ENCODE measurements at places on chromosomes 1 and 21. TPM values are rescaled to one million over a fixed set of nuclear protein-coding genes. Genes with fewer than 3 reads are reported as not detected.

The RPS27 gene
- 1,441 TPM for total RNA-seq

The GDAP2 gene
- total RNA-seq = 30.1 TPM

The TMPRSS2 gene
- not detected for total RNA-seq

The TMEM240 gene
- 2.7 TPM for total RNA-seq

The PROK1 gene
- not detected for total RNA-seq

The BCAR3 gene
- total RNA-seq = 37.1 TPM

The SH2D1B gene
- total RNA-seq = not detected

The ZBTB7B gene
- 23.5 TPM for total RNA-seq

The RGS1 gene
- total RNA-seq = not detected

The SELP gene
- total RNA-seq = not detected

The ACTA1 gene
- not detected for total RNA-seq

The DHRS3 gene
- 172 TPM for total RNA-seq

The NUAK2 gene
- total RNA-seq = 3.6 TPM

The ESPN gene
- not detected for total RNA-seq

The PLA2G4A gene
- total RNA-seq = 12.3 TPM

The TRNP1 gene
- total RNA-seq = 6.5 TPM

The KRTAP11-1 gene
- total RNA-seq = not detected

The C1orf141 gene
- total RNA-seq = not detected

The SLC35F3 gene
- total RNA-seq = not detected

Measured in osteoblast (primary cell).